ENCODE measurements at places on chromosomes 1 and 21.

DNA sequence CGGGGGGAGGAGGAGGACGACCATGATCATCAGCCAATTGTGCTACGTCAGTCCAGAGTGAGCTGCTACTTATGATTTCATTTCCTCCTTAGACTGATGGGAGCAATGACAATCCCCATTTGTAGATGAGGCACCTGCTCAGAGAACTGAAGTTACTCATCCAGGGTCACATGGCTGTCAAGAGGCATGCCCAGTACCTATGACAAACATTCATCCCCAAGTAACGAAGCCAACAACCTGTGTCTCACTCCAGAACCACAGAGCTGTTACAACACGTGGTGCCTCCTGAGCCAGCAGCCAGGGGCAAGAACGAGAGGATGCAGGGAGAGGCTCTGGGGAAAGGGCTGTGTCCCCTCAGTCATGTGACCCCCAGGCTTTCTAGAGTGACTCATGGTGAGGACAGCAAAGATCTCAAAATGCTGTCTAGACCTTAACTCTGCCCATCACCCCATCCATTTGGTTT lies 93.6 kb downstream of the SIM2 start:
- no peak for DNase-seq

- DNase-seq = no peak
Measured at GRCh38 chr1:215780139-215780538, 213.0 kb downstream of the KCTD3 start.

DNA sequence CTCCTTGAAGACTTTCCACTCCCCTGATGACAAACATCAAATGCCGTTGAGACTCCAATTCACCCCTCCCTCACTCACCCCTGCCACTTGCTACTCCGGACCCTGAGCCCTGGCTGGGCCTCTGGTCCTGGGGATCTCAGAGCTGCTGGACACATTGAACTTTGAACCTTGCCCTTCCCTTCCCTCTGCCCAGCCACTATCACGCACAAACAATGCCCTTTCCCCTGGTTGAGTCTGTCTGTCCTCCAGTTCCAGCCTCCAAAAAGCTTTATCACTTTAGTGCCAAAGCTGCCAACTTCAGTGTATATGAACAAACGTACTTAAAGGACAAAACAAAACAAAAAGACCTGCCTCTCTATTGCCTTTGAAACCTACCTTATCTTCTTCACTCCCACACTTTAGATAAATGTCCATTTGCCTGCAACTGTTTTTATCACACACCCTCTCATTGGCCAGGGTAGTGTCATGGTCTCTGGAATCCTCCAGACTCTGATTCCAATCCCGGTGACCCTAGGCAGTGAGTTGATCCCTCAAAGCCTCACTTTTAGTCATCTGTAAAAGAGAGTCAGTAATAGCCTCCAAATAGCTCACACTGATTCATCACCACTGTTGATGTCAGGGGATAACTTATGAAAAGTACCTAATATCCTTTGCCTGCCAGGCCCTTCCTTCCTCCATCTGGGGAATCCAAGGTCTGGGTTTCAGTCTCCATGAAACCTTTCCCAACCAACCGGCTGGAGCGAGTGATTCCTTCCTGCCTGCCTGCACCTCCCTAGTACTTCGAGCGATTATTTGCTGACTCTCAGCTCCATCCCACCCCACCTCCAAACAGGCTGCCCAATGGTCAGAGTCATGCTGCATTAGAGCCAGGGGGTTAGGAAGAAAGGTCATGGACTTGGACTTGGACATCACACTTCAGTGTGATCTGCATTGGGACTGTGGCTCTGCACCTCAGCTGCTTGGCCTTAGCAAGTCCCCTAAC lies 15.9 kb upstream of the SPOCD1 start:
- no peak for DNase-seq

DNA sequence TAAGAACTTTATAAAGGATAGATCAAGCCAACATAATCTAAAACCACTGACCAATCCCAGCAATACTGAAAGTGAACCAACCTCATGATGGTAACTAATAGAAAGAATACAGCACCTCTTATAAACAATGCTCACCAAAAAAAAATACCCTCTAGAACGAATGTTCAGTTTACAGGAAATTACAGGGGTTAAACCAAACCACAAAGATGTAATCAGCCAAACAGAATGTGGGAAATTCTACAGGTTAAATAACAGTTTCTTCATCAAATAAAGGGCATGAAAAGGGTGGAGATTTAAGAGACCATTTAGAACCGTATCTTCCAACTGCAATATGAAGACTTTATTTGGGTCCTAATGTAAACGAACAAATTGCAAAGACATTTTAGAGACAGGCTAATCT lies 30.4 kb downstream of the ARID4B start:
- no peak for DNase-seq

DNA sequence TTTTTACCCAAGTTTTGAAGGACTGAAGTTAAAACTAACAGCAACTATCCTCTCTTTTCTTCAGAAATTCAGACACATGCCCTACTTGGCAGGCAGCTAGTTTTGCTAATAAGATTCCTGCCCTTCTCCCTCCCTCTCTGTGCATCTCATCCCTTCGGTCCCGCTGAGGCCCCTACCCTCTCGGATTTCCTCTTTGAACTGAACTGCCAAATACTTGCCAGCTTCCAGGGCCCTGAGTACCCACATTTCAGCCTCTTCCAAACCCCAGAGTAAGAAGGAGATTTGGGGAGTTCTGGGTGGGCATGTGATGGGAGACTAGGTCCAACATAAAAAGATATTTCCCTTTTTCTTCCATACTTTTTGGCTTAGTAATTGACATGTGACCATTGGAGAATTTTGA lies 116.5 kb upstream of the JUN start:
- no peak for DNase-seq

DNA sequence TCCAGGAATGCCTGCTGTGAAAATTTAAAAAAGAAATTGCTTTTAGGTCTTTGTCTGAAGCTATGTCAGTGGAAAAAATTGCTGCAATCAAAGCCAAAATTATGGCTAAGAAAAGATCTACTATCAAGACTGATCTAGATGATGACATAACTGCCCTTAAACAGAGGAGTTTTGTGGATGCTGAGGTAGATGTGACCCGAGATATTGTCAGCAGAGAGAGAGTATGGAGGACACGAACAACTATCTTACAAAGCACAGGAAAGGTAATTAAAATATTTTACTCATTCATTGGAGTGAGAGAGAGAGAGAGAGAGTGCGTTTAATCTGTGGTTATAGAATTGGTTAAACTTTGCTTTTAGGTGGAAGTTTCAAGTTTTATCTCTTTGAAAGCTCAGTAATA lies 20.0 kb downstream of the CDC73 start:
- DNase-seq = no peak

DNA sequence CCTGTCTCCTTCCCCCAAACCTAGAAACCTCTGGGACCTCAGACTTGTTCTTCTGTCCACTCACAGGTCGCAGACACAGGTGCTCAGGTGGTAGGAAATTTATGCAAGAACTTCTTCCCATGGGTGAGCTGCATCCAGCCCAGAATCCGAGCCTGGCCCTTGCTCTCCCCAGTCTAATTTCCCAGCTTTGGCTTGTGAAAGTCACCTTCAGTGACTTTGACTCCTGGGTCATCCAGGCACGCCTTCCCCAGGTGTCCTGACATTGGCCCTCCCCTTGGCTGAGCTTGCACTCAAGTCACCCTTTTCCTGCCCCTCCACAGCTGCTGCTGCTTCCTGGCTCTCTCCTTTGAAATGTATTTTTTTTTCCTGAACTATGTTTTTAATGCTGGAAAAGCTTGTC lies 6.6 kb downstream of the IPO13 start:
- DNase-seq = no peak

DNA sequence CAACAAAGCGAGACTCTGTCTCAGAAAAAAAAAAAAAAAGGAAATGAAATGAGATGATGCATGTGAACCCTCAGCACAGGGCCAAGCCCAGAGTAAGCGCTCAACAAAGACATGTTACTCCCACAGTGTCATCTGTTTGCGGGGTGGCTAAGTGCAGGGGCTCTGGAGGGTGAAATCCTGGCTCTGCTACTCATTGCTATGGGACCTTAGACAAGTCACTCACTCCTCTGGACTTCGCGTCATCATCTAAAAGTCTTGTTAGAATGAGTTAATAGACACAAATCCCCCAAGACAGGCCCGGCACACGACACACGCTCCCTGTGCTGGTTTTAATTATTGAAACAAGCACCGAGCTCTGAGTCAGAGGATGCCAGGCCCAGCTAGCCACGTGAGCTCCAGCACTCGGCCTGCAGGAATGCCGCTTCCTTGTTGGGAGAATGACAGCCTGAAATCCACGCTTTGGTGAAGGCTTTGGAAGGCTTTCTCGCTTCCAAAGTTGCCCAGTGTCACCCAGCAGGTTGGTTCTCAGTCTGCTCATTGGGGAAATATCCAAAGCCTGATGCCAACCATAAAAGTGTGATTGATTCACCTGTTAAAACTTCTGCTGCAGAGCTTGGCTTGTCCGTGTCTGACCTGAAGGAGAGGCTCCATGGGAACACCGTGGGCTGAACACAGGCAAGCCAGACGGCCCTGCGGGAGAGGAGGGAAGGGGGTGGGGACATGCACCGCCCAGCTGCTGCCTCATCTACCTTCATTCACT lies 36.7 kb upstream of the TARDBP start:
- peak; percentile 74 for DNase-seq

DNA sequence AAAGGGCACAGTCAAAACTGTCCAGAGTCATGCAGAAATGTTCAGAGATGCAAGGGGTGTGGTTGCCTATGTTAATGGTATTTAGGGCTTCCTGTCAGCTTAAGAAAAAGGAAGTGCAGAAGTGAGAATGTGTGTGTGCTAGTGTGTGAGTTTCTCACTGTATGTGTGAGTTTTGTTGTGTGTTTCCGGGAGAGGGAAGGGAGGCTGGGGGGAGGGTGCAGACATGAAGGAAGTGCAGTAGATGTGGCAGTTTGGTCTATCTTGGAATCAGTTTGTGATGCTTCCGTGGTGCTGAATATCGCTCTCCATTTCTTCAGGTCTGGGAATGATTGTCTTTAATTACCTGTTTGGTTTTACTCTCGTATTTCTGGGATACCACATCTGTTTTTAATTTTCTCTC lies 16.5 kb upstream of the ATP6V1G3 start:
- peak; percentile 28 for DNase-seq

DNA sequence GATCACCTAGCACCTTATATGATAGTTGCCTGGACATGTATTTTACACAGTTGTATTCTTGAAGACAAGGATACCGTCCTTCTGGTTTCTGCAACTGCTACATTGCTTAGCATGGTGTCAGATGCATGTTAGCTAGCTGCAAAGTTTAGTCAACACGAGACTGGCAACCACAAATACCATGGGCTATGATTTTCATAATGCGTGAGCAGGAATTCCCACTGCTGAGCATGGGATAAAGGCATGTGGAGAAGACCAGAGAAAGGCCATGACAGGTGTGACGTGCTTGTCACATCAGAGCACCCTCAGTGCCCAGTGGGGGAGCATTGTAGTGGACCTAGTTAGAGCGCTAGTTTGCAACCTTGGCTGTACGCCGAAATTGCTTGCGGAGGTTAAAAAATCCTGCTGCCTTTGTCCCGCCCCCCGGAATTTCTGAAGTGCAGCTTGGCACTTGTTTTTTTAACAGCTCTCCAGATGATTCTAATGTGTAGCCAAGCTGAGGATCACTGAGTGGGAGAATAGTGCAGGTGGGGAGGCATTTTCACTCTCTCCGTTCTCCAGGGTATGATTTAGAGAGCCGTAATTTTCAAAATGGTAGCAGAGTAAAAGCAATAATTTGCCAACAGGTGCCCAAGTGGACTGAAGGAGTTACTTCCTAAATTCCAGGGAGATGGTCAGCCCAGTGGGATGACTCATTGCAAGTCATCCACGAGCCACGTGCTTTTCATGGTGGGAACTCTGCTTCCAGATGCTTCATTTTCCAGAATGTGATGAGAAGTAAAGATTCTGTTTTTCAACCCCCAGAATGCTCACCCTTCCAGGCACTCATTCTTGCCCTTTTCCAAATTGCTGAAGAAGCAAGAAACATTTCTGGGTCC lies 81.0 kb downstream of the CNIH3 start:
- DNase-seq = no peak

All from breast epithelium (tissue), 4 donors.